ENCODE measurements at places on chromosomes 4 and X.

DNA sequence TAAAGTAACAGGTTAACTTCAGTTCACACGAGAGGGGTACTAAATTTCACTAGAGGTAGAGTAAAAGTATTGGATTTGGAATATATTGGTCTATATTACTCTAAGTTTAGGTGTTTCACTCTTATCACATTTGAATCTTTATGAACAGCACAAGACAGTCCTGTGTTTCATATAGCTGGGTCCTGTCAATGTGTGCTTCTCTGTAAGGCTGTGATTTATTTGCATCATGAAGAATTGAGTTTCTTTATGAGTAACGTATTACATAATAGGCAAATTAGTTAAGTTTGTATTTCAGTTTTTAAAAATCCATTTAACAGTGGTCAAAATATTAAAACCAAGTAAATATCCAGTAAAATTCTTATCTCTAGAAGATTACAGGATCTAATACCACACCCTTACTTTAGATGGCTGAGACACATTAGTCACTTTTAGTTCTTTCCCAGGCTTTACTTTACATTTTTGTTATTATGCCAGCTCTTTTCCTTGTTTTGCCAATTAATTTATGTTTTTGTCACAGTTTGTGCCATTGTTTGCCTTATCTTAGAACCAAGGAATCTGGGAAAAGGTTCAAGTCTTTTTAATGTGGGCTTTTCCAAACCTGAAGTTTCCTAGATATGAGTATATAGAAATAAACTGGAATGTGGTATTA, 32.1 kb downstream of the NUDT6 start:
- no peak for DNase-seq

- no peak for DNase-seq
Observed at GRCh38 chr4:129167640-129168260, 71.8 kb downstream of the C4orf33 start.

- DNase-seq: no peak
Observed at GRCh38 chr4:13893211-13893610, 265.7 kb upstream of the BOD1L1 start.

GRCh38 chr4:109979920-109980717, 67.4 kb downstream of the EGF start:
- no peak for DNase-seq

GRCh38 chr4:163092093-163092492, 74.6 kb downstream of the NAF1 start:
- no peak for DNase-seq

DNA sequence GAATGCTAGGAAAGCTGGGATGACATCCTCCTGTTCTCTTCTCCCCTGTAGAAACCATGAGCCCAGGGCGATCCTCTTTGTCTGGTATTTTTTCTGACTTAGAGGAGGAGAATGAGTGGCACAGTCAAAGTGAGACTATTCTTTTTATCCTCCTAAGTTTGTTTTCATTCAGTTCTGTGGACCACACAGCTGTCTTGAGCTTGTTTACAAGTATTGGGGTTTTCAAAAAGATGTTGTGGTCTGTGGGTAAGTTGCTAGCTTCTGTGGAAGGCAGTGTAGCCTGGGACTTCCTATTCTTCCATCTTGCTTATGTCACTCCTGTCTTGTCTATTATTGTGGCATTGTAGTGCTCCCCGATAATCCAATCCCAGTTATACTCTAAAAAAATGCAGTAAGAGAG, 223.0 kb downstream of the PAPSS1 start:
- no peak for DNase-seq

- no peak for DNase-seq
Observed at GRCh38 chr4:84028340-84028739, 470.8 kb downstream of the NKX6-1 start.

- DNase-seq: no peak
Observed at GRCh38 chr4:114383067-114383466, 215.5 kb upstream of the UGT8 start.

GRCh38 chr4:16812041-16812440, 86.4 kb downstream of the LDB2 start:
- no peak for DNase-seq

DNA sequence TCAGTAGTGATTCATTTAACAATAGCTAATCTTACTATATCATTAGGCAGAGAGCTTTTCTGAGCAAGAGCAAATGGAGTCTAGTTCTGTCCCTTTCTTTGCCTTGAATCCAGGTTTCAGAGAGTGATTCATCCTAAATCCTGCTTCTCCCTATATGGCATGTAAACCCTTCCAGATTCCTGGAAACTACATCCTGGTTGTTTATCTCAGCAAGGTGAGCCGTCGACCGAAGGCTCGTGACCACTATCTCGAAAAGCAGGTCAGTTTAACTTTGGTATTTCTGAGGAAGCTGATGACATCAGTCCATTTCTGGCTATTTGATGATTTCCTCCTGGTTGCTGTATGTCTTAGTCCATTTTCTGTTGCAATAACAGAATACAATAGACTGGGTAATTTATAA, 40.7 kb upstream of the ERVMER34-1 start:
- no peak for DNase-seq

DNA sequence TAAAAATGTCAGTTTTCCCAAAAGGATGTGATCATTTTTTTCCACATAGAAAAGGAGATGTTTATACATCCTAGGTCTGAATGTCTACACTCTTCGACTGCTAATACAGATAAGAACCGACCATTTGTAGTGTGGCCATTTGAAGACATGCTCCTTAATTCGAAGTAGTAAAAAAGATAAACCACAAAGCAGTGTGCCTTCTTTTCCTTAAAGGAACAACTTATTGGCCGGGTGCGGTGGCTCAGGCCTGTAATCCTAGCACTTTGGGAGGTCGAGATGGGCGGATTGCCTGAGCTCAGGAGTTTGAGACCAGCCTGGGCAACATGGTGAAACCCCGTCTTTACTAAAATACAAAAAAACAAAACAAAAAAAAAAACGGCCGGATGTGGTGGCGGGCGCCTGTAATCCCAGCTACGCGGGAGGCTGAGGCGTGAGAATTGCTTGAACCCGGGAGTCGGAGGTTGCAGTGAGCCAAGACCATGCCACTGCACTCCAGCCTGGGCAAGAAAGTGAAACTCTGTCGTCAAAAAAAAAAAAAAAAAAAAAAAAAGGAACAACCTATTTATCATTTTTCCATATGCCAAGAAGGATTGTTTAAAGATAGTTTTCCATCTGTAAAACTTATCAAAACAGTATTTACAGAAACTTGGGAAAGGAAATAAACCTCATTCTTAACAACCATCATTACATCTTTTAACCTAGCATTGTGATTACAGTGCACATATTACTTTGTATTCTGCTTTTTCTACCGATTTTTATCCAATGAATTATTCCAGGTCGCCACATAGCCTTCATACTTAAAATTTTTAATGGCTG, 2.6 kb downstream of the INTS6L start:
- DNase-seq: no peak

DNA sequence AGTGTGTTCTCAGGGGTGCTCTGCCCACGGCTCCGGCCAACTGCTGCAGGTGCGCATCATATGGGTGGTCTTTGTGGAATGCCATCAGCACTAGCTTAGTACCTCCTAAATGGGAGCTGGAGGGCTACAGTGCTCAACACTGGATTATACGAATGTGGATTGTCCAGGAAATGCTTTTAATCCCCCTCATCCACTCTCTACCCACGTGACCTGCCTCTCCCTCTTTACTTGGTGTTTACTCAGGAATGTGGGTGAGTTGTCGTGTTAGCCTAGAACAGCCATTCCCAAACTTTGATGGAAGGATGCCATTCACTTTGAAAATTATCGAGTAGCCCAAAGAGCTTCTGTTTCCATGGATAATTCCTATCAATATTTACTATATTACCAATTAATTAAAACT, 150.8 kb downstream of the PTTG2 start:
- DNase-seq: no peak

GRCh38 chr4:94126669-94127068, 81.0 kb upstream of the SMARCAD1 start:
- no peak for DNase-seq

DNA sequence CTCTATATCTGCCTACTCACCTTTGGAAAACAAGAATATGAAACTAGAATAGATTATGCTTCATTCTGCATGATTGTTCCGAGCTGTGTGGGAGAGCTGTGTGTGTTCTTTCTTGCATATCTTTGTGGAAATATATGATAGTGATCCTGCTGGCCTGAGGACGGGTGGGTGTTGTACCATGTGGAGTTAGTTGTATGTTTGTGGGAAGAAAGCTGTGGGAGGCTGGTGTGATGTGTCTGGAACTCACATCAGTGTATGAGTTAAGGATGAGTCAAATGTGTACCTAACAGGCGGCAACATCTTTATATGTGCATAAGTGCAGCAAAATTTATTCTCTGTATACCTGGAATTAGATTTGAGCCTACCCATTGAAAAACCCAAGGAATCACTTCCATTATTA, 208.1 kb upstream of the ADGRL3 start:
- no peak for DNase-seq

- DNase-seq: no peak
Observed at GRCh38 chrX:109475174-109475891, 6.6 kb downstream of the GUCY2F start.

- DNase-seq: no peak
Observed at GRCh38 chrX:153405426-153405825, 4.3 kb upstream of the PNMA6E start.

GRCh38 chrX:133373386-133374079, 41.8 kb downstream of the GPC4 start:
- DNase-seq: no peak

DNA sequence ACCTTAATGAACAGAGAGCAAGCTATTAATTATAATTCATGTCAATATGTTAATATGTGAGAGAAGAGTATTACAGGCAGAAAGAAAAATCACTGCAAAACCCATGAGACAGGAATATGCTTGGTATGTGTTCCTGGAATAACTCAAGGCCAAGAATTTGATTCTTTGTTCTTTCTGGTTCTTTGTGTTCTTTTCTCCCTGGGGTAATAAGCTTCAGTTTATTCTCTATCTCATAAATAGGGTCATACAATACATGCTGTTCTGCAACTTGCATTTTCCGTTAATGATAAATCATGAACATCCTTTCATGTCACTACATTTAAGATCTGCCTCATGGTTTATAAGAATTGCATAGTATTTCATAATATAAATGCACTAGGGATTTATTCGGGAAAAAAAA, 16.8 kb upstream of the THOC2 start:
- DNase-seq: no peak

DNA sequence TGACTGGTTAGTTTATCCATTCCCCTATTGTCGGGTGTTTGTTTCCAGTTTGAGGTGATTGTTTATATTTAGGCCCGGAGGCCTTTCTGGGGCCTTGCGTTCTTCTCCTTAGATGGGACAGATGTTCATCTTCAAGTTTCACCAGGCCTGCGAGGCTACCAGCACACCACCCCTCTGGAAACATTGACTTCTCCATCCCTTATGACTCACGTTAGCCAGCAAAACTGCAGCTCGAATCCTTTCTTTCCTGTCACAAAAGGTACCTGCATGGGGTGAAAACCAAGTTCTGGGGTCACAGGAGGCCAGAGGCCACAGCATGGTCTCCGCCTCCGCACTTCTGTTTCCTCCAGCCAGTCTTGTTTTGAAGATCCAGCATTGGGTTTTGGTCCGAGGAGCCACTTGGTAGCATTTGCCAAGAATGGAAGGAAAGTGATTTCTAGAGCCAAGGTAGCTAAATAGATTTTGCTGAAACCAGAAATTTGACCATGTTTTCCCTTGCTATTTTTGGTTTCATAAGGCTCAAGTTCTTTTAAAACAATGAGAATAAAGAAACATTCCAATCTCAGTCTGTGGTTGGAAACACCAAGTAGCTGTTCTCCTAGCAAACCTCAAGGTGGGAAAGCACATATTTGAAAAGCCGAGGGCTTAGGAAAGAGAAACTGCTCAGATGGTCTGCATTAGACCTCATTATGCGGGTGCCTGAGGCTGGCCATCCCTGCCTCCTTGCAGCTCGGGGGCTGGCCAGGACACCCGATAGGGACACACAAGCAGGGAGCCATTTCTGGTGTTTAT, 5.6 kb downstream of the NYX start:
- DNase-seq: no peak

DNA sequence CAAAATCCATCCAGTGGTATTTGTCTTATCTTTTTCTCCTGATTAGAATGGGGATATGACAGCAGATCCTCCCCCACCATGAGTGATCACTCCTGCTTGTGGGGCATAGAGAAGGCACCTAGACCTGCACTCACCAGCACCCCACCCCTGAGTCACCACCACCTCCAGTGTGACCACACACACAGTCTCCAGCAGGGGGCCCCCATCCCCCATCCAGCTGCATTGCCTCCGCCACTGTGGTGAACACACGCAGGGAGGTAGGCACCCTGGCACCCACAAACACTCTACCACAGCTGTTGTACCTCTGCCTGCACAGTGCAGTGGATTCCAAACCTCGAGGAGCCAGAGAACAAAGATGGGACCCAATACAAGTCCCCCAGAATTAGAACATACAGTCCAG, 9.0 kb upstream of the MAGEA8 start:
- DNase-seq: peak; percentile 44

GRCh38 chrX:1807301-1807731, 192.5 kb downstream of the ASMT start:
- DNase-seq: no peak

- no peak for DNase-seq
Observed at GRCh38 chrX:36543499-36543898, 464.7 kb upstream of the FAM47C start.

DNA sequence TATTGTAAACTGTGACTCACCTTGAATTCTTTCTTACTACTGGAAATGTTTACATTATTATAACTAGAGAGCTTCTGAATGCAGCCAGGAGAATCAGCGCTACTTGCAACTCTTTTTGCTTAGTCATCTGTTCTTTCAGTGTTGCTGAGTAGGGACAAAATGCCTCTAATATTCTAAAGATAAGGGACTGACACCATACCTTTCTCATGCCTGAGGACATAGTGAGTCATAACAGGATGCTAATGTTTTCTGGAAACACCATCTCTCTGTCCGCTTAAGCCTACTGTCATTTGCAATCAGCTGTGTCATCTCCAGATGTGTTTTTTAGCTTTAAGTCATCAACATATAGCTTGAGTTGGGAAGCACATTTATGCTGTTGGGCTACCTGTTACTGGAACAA, 108.3 kb downstream of the QRFPR start:
- no peak for DNase-seq

GRCh38 chr4:89382439-89382838, 74.8 kb upstream of the GPRIN3 start:
- DNase-seq: no peak
